Umbilical cord (tissue), 2 donors: ENCODE measurements at places on chromosomes 5 and 9.

DNA sequence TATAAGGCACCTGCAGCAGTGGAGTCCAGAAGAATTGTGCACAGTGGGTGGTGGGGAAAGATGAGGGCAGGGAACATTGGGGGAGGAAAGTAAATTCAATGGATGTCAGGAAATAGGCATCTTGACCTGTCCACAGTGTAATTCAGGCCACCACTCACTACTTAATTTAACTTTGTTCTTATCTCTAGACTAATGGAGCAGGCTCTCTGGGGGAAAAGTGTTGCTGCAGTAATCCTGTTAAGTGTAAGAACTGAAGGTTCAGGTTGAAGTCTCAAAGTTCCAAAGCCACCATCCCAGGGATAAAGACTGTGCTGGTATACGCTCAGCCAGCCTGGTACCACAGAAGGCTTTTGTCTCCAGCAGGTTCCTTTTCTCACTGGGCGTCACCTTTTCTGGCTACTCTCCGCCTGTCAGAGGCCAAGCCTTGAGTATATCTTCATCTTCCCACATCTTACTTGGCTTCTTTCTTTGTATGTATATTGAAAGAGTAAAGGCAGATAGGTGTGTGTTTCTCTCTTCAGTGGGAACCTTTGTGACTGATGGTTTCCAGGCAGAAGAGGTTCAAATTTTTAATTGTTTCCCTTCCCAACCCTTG lies 150.9 kb upstream of the DMRT1 start:
- DNase-seq, result no peak

DNA sequence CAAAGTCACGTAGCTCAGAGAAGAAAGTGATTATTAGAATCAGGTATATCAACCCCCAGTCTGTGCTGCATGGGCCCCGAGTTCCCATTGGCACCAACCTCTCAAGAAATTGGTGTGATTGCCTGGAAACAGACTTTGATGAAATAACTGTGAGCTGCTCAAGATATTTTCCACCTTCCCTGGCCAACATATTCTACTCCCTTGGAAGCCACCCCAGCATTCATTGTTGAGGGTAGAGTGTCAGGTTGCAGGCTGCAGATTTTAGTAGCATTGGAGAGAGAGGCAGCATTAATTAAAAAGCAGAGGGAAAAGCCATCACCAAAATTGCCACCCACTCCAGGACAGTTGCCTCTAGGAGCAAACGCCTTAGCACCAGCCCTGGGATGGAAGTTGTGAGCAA lies 154.2 kb upstream of the TNPO1 start:
- no peak for DNase-seq

- no peak for DNase-seq
Measured at GRCh38 chr5:27590503-27590902, 552.1 kb upstream of the CDH9 start.

DNA sequence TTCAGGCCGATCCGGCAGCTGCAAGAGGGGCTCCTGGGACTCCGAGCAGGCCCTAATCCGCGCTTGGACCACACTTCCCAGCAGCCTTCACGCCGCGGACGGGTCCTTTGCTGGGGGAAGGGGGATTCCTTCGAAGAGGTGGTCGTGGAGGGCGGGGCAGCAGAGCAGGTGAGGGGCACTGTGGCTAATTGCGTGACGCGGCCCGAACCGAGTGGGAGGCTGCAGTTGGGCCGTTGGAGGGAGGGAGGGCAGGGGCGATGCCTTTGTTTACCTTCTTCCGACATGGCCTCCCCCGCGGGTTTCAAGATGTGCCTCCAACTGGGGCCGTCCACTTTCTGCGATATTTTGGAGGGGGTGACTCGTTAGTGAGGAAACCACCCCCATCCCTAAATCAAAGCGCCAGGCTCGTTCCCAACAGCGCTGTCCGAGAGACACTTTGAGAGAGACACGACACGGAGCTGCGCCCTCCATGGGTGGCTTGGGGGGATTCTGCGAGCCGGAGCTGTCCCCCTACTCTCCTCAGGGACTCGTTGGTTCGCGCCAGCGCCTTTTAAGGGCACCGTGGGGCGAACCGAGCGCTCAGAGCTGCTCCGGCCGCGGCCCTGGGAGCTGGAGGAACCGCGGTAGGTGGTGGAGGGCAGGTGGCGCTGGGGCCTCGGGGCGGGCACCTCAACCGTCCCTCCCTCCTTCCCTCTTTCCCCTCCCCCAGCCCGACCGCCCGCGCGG lies at the start of gene FAM53C:
Gene FAM53C, plus strand, starts transcription at position 582 of the 726 bp plus-strand sequence. CDS start 3,070 bp downstream, outside the sequence.
- DNase-seq, result peak; percentile 96

DNA sequence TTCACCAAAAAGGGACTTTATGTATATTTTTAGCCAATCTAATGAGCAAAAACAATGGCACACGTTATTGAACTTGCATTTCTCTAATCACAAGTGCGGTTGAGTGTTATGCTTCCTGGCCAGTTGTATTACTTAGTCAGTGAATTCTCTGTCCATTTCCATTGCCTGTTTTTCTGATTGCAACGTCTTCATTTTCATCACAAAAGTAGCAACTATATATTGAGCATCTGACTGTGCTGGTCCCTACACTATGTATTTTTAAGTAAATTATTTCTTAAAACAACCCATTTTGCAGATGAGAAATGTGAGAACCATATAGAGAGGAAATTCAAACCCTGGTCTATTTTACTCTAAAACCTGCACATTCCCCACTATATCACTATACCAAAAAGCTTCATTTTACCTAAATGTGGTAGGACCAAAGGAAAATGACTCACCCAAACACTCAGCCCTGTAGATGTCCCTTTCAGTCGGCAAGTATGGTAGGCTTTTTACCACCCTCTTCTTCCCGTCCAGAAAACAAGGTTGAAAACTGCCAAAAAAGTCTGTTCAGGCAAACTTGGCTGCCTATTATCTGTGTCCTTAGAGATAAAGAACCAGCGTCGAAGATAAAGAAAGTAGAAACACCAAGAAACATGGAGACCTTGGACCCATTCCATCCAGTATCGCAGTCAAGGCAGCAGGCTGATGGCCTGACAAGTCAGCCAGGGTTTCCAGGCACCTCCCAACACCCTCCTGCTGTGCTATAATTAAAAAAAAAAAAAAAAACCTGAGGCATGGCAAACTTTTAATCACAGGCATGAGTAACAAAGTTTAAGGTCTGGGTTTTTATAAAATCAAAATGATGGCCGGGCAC lies 18.8 kb upstream of the FAM13B start:
- DNase-seq, result no peak

DNA sequence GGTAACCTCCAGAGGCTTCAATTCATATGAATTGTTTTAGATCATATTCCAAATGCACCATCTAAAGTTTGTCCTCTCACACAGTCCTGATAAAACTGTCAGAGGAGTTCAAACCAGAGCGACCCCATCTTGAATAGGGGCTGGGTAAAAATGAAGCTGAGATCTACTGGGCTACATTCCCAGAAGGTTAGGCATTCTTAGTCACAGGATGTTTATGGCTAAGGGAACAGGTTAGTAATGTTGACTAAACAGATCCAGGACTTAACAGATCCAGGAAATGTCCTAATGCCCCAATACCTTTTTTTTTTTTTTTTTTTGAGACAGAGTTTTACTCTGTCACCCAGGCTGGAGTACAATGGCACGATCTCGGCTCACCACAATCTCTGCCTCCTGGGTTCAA lies 192.6 kb upstream of the PRDM9 start:
- DNase-seq, result no peak

- DNase-seq, result no peak
Measured at GRCh38 chr9:89806371-89807100, 201.7 kb downstream of the GADD45G start.

- peak; percentile 82 for DNase-seq
Measured at GRCh38 chr5:36442352-36442751, 140.7 kb upstream of the RANBP3L start.

DNA sequence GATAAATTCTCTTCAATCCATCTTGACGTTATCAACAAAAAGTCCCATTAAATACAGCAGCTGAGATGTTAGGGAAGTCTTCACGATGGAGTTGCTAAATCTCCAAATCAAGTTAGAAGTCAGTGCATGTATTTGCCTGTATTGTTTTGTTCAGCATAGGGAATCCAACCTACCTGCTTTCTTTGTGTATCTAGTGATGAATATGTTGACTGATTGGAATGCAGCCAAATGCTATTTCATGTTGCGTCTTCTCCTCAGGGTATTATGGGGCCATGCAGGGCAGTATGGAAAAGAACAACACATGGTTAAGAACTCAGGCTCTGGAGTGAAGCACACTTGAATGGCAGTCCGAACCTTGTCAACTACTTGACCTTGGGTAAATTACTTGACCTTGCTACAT lies 529.5 kb upstream of the ZNF462 start:
- peak; percentile 56 for DNase-seq

DNA sequence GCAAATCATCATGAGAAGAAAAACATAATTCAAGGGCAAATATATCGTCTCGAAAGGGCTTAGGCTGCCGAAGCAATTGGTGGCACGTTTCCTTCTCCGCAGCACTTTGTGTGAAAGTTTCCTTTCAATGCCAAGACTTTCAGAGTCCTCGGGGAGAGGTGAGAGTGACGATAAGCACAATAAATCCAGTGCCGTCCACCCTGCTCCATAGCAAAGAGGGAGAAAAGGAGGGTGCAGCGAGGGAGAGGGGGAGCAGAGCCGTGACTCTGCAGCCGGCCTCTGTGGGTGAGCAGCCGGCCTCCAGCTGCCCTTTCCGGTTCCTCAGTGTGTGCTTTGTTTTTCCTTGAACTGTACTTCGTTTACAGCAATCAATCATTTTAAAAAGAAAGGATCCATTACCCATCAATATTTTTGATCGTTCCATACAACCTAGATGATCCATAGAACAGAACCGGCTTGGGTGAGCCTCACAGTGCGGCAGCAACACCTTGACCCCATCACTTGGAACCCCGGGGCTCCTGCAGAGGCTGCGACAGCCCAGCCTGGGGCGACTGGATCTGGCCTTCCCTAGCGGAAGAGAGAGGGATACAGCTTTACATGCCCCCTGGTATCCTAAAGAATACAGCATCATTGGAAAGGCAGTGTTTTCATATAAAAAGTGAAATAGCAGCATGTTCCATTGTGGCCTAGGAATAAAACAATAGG lies 247.0 kb upstream of the IRX4 start:
- no peak for DNase-seq

GRCh38 chr5:14064841-14065240 lies 78.3 kb upstream of the TRIO start:
- no peak for DNase-seq

- DNase-seq, result no peak
Measured at GRCh38 chr5:142609142-142609541, 76.7 kb downstream of the FGF1 start.

- peak; percentile 68 for DNase-seq
Measured at GRCh38 chr9:114238472-114238871, 83.1 kb downstream of the COL27A1 start.

DNA sequence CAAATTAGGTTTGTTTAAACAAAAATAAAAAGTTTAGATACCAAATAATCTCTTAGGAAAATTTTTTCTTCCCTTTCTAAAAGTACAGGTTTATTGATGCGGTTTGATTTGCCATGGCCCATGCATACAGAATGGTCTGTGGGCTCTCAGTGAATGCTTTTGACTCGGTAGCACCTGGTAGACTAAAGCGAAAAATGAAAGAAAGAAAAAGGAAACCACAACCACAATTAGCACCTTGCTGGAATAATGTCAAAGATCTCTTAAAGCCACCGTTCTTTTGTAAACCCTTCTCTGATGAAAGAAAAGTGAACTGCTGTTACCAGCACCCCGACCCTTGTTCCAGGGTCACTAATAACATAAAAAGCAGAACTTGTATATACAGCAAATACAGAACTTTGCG lies 157.9 kb downstream of the NFIB start:
- DNase-seq, result no peak

GRCh38 chr9:134957945-134958227 lies 40.2 kb upstream of the FCN1 start:
- DNase-seq, result no peak

GRCh38 chr5:54656261-54656728 lies 138.7 kb downstream of the SNX18 start:
- no peak for DNase-seq

DNA sequence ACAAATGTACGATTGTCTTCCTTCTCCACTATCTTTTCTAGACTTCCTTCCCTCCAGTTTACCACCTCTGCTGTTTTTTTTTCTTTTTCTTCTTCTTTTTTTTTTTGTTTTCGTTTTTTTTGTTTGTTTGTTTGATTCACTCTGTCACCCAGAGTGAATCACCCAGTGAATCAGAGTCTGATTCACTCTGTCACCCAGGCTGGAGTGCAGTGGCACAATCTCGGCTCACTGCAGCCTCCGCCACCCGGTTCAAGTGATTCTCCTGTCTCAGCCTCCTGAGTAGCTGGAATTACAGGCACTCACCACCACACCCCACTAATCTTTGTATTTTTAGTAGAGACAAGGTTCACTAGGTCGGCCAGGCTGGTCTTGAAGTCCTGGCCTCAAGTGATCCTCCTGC lies 375.7 kb downstream of the NTRK2 start:
- no peak for DNase-seq

DNA sequence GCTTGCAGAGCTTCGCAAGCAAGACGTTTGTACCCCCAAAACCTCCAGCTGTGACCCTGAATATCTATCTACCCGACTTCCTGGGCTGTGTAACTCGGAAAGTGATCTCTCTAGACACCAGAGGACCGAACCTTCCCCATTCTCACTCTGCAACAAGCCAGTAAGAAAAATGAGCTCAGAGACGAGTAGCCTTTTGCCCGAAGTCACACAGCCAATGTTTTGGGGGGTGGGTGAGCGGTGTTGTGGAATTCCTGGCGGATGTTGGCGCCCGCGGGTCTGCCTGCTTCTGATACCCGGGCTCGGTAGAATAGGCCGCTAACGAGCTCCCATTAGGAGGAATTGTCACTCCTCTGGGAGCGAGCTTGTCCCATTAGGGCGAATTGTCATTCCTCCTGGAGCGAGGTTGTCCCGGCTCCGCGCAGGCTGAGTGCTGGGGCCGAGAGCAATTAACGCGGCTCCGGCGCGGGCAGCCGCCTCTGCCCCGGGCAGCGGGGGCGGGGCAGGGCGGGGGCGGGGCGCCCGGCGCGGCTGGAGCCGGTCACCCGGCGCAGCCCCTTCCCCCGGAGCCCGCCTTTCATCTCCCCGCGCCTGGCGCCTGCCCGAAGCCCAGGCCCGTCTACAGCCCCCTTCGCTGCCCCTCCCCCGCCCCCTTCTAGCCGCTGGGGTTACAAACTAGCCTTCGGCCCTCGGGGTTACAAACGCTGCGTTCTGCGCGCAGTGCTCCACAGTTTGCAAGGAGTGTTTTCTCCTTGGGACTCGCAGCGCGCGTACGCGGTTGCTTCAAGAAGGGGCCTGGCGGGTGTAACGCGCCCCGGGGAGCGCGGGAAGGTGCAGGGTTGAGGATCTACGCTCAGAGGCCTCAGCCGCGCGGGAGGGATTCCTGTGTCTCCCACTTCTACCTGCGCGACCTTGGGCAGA lies 3.5 kb upstream of the MSX2 start:
- no peak for DNase-seq
